Upper lobe of right lung (tissue), 1 donor: ENCODE measurements at places on chromosomes 3 and 15.
A peak's percentile ranks its signal among the peaks of the same experiment; 100 is the strongest.

DNA sequence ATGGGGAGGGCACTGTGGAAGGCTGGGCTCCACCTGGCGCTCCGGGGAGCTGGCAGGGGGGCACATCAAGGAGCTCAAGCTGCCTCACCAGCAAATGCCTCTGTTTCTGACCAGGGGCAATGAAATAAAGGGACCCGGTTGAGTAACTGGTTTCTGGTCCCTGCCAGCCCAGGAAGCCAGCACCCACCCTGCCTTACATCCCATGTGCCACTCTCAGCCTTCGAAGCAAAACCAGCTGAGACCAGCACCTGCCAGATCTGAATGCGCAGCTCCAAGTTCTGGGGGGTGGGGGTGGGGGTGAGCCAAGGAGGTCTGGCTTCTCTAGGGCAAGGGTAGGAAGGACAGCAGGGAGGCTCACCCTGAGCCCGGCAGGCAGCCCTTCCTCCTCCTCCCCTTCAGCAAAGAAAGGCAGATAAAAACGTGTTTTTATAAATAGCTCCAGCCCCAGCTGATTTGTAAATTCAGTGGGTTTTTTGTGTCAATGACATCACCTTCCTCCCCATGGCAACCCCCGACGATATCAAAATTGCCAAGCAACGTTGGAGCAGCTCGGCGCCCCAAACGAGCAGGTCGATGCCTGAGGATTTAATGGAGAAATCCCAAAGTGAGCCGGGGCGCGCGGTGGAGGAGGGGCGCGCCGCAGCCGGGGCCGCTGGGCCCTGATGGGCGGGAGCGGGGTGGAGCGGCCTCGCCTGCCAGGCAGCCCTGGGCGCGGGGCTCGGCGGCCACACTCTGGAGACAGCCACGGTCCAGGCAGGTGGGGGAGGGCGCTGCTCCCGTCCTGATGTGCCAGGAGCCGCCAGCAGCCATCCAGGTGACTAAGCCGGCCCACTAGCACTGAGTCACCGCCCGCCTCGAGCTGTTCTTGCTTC is at the start of gene PAK6:
Gene PAK6 (plus strand): TSS at position 532 of the 872 bp plus-strand sequence. CDS start 25,723 bp downstream, outside the sequence.
- H3K4me1 ChIP-seq = no peaks in the 10 kb centered on the region
- no peaks in the 10 kb centered on the region for H3K36me3 ChIP-seq
- H3K27me3 ChIP-seq = peaks cover 11% of the 10 kb centered on the region
- peak within 1 kb of the TSS; percentile 17 for H3K4me3 ChIP-seq
- peak; percentile 84 for DNase-seq

- H3K36me3 ChIP-seq = no peaks in the 10 kb centered on the region
- peaks cover 4% of the 10 kb centered on the region for H3K27me3 ChIP-seq
- no peak overlapping the region for H3K27ac ChIP-seq
- H3K4me3 ChIP-seq = no peak overlapping the region
- H3K4me1 ChIP-seq = no peaks in the 10 kb centered on the region
Measured at GRCh38 chr15:68488290-68488689, 56.3 kb upstream of the ITGA11 start.

DNA sequence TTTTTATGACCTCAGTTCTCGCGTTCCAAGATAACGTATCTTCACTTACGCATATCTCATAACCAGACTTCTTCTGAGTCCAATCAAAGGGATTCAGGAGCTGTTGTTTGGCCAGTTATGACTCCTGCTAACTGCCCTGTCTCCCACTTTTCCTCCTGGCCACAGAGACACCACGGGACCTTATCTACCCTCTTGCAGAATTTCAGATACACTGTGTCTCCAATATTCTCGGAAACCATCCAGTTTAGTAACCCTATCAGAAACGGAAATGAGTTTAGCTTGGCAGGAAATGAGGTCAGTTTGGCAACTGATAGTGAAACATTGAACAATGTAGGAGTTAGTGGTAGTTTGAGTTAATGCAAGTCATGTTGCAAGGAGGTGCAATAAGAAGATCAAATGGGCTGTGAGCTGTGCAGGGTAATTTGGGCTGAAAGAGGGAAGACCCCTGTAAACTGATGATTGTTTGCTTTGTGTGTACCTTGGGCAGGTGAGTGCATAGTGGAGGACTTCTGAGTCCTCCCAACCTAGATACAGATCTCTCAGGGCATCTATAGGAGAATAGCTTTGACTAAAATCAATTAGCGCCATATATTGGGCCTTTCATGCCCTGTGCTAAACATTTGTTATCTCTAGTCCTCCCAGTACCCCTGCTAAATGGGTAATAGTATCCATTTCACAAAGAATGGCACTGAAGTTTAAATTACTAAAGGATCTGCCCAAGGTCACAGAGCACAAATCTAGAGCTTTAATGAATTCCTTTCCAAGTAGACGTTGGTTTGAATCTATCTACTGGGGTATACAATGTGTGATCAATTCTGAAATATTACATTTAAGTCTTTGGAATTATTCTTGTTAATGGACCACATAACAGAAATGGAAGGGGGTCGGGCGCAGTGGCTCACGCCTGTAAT is 41.3 kb upstream of the PIK3CB start:
- H3K27ac ChIP-seq = no peak overlapping the region
- H3K27me3 ChIP-seq = no peaks in the 10 kb centered on the region
- no peaks in the 10 kb centered on the region for H3K36me3 ChIP-seq
- no peak overlapping the region for H3K4me3 ChIP-seq
- H3K4me1 ChIP-seq = no peaks in the 10 kb centered on the region
- no peak for DNase-seq

DNA sequence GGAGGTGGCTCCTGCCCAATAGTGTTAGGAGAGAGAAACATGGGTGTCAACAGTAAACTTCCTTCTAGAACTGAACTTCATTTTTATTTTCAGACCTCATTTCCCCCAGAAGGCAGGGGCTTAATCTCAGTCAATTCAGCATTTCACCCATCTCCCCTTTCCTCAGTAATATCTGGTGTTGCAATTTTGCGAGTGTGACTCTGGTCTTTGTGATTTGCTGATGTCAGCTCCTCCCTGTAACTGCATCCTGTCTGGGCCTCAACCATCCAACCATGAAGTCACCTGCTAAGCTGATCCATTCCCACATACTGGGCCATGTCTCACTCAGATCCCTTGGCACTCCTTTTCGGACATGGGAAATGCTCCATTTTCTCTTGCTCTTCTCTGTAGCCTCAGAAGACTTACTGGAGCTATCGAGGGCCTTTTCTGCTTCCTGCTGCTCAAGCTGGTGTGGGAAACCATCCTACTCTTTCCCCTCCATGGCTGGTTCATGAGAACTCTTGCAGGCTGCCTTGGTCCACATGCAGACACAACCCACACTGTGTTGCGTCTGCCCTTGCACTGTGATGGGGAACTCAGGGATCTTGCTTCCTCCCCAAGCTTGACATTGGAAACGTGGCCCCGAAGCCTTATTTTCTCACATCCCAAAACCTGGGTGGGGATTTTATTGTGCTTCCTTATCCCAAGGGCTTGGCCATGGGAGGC is 24.6 kb downstream of the CCR4 start:
- DNase-seq = no peak
- H3K27me3 ChIP-seq = no peaks in the 10 kb centered on the region
- H3K4me1 ChIP-seq = no peaks in the 10 kb centered on the region

DNA sequence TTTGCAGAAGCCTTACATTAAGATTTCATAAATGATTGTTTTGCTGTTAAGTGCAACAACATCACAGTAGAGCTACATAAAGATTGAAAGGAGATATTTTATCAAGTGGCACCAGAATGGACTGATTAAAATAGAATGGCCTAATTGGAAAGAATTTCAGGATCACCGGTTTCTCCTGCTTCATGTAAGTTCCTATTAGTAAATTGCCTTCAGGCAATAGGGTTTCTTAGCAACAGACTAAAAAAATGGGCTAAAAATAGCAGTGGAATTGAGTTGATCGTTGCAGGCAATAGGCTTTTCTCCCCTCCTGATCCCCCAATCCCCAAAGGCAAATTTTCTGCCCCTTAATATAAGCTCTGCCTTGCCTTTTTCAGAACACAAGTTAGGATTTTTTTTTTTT is 917 bp downstream of the LNP1 start:
- H3K27ac ChIP-seq = peak overlapping the region; percentile 94
- H3K36me3 ChIP-seq = no peaks in the 10 kb centered on the region
- peak overlapping the region; percentile 98 for H3K4me3 ChIP-seq
- no peaks in the 10 kb centered on the region for H3K27me3 ChIP-seq
- H3K4me1 ChIP-seq = peaks cover 39% of the 10 kb centered on the region
- no peak for DNase-seq

GRCh38 chr3:147089286-147089685 is 317.1 kb downstream of the ZIC4 start:
- H3K27me3 ChIP-seq = no peaks in the 10 kb centered on the region
- no peak for DNase-seq
- H3K4me3 ChIP-seq = no peak overlapping the region
- no peaks in the 10 kb centered on the region for H3K4me1 ChIP-seq

GRCh38 chr3:186567072-186567921 is at the start of gene TBCCD1:
TSS of gene TBCCD1 (minus strand) at chr3:186567339. CDS start at chr3:186564329, 3,010 bp downstream.
- peak; percentile 96 for DNase-seq
- H3K27me3 ChIP-seq = no peaks in the 10 kb centered on the region
- H3K27ac ChIP-seq = peak within 1 kb of the TSS; percentile 90
- peak within 1 kb of the TSS; percentile 100 for H3K4me3 ChIP-seq
- peaks cover 1% of the 10 kb centered on the region for H3K36me3 ChIP-seq

GRCh38 chr3:59107856-59108815 is 58.3 kb upstream of the CFAP20DC start:
- H3K27me3 ChIP-seq = no peaks in the 10 kb centered on the region
- no peaks in the 10 kb centered on the region for H3K4me1 ChIP-seq
- H3K36me3 ChIP-seq = no peaks in the 10 kb centered on the region
- no peak overlapping the region for H3K4me3 ChIP-seq
- no peak for DNase-seq

DNA sequence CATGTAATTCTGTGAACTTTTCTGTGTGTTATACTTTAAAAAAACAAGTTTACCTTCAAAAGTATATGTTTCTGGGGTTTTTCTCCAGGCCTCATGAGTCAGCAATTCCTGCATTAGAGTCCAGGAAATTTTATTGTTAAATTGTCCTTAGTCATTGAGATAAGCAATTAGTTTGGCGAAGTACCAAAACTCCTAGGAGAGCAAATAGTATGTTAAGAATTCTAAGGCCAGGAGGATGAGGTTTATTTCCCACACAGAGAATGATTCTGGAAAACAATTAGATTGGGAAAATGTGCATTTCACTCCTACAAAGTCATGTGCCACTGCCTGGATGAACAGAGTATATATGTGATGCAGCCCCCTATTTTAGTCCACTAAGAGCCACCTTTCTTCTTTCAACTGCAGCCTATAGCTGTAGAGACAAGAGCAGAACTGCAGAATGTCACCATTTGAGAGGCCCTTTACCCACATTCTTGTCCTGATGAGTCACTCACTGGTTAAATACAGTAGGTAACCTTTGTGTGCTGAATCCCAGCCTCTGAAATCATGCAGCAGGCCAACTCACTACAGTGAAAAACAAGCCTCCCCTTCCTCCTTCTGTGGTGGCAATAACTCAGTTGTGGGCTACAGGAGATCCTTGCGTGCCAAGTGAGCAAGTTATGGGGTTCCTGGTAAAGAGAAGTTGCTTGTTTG is 452.8 kb upstream of the THBS1 start:
- no peak overlapping the region for H3K4me3 ChIP-seq
- H3K27me3 ChIP-seq = no peaks in the 10 kb centered on the region
- peaks cover 24% of the 10 kb centered on the region for H3K4me1 ChIP-seq
- DNase-seq = no peak

- DNase-seq = peak; percentile 71
- H3K4me3 ChIP-seq = no peak overlapping the region
- no peaks in the 10 kb centered on the region for H3K4me1 ChIP-seq
- H3K27me3 ChIP-seq = no peaks in the 10 kb centered on the region
- no peaks in the 10 kb centered on the region for H3K36me3 ChIP-seq
- no peak overlapping the region for H3K27ac ChIP-seq
Measured at GRCh38 chr3:45182915-45183871, 37.0 kb upstream of the CDCP1 start.

DNA sequence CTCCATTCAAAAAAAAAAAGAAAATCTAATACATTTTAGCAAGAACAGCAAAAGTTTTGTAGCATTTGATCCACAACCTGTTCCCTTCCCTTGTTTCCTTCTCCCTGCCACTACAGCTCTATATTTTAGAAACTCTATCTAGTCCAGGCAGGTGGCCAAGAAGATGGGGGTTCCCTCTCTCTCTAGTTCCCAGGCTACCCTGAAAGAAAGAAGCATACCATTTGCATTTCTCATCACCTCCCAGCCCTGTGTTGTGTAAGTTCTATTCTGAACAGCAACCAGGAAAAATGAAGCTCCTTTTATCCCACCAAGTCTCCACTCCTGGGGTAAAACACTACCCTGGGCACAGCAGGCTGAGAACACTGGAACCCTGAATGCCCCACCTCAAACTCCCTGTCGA is 100.0 kb downstream of the PCCB start:
- peaks cover 21% of the 10 kb centered on the region for H3K36me3 ChIP-seq
- DNase-seq = no peak
- no peaks in the 10 kb centered on the region for H3K27me3 ChIP-seq
- H3K4me1 ChIP-seq = no peaks in the 10 kb centered on the region
- H3K4me3 ChIP-seq = no peak overlapping the region

DNA sequence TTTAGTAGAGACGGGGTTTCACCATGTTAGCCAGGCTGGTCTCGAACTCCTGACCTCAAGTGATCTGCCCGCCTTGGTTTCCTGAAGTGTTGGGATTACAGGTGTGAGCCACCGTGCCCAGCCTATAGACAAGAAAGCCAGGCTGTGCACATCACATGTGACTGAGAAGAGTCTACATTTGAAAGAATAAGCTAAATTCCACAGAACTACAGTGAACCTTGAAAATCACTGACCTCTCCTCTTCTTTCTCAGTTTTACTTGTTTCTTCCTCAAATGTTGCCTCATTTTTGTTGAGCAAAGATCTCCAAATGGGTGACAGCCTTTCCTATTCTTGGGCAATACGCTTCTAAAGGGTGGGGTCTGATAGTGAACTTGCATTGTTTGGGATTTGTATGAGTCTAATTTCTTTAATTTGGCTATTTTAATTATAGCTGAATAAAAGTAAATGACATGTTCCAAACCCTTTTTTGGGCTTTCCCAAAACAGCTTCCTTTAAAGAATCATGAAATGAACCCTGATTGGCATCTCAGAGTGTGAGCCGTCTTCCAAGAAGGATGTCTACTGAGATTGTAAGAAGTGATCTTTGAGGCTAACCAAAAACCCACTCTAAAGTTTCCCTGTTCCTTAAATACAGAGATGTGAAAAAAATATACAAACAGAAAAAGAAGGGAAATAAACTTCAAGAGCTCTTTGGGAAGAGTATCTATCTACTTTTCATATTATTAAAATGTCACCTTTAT is 21.6 kb upstream of the SPTBN5 start:
- peaks cover 39% of the 10 kb centered on the region for H3K4me1 ChIP-seq
- H3K27me3 ChIP-seq = no peaks in the 10 kb centered on the region
- peak; percentile 3 for DNase-seq
- peak overlapping the region; percentile 55 for H3K27ac ChIP-seq

- H3K4me3 ChIP-seq = peak overlapping the region; percentile 54
- H3K27ac ChIP-seq = no peak overlapping the region
- peaks cover 36% of the 10 kb centered on the region for H3K27me3 ChIP-seq
- no peaks in the 10 kb centered on the region for H3K36me3 ChIP-seq
Measured at GRCh38 chr3:77038930-77039605, 831 bp upstream of the ROBO2 start.
